ENCODE measurements at places on chromosomes 2 and 18.

GRCh38 chr18:58044370-58045241, 580 bp downstream of the NEDD4L start:
- peak; percentile 16 for DNase-seq

- no peak for DNase-seq
Observed at GRCh38 chr2:38244301-38244700, 132.8 kb downstream of the ATL2 start.

GRCh38 chr2:220506466-220506865, 879.0 kb downstream of the SLC4A3 start:
- DNase-seq: no peak

GRCh38 chr2:234178330-234179030, 128.0 kb downstream of the SPP2 start:
- no peak for DNase-seq

GRCh38 chr2:11837875-11838734, 91.7 kb downstream of the LPIN1 start:
- no peak for DNase-seq

DNA sequence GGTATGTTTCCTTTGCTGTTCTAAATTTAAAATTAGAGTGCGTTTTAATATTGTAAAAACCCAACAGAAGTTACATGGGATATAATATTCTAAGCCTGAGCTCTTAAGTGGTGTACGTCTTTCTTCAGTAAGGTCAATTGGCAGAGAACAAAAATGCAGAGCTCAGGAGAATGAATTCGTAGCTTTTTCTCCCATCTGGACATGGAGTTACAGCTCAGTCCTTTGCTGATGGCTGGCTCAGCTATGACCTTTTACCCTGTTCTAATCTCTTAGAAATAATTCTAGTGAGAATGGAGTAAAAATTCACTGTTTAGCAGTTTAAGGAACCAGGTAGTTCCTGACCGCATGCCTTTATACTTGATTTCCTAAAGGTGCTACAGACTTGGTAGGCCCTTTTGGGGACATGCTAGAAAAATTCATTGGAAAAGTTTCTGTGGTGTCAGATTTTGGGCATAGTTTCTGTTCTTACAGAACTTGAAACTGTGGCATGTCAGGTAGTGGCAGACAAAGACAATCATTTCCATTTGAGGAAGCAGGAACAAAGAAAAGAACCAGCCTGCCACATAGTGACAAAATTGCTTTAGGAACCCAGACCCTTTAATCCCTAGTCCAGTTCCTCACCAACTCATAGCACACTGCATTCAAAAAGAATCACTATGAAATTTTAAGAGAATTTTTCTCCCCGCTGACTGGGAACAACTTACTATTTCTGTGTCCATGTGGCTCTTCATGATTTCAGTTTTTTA, 566.8 kb upstream of the ZNF804A start:
- DNase-seq: no peak

DNA sequence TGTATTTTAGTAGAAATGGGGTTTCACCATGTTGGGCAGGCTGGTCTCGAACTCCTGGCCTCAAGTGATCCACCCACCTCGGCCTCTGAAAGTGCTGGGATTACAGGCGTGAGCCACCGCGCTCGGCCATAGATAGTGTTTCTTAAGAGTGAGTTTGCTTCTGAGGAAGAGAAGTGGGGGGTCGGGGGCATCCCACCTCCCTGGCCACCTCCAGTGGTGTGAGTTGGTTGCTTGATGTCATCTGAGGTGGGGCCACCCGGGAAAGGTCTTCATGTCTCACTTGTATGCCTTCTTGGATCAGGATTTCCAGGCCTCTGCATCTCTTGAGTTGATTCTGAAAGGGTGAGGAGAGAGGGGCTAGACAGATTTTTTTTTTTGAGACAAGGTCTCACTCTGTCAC, 57.1 kb downstream of the AGAP1 start:
- DNase-seq: no peak

DNA sequence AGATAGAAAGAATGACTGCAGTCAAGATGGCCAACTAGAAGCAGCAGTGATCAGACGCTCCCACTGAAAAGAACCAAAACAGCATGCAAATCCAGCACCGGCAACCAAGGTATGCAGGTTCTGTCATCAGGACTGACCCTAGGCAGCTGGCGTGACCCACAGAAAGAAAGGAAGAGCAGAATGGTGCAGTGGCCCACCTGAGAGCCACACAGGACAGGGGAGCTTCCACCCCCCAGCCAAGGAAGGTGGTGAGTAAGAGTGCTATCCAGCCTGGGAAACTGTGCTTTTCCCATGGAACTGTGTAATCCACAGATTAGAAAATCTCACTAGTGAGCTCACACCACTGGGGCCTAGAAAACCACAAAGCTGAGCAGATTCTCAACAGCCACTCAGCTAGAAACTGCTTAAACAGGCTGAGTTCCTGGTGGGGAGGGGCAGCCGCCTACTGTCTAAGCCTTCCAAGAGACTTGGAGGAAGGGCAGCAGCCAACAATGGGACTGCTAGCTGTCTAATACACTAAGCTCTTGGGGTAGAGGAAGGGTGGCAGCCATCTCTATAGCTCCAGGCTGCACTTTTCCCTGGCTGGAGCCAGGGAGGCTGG, 127.9 kb downstream of the EVA1A start:
- DNase-seq: no peak

DNA sequence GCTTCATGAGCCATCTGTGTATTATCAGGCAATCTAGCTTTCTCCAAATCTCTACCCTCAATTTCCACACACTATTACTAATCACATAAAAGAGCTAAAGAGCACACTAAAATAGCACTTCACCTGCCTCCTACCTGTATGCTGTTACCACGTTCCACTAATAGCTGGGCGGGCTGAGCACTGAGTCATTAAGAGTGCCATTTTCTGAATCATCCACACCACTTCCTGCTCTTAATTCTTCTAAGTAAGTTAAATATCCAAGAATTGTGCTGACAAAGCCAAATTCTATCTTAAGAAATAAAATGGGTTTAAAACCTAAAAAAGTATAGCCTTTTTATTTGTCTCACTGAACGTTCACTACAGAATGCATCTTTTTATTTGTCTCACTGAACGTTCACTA, 35.7 kb downstream of the NOL10 start:
- peak; percentile 10 for DNase-seq

GRCh38 chr18:76081536-76081935, 413.5 kb downstream of the ZNF516 start:
- no peak for DNase-seq

All from effector memory CD4-positive, alpha-beta T cell (primary cell).